Activated CD4-positive, CD25-positive, alpha-beta regulatory T cell treated with anti-CD3 and anti-CD28 coated beads, Interleukin-2, amount 50 U/mL, for 16 hours (primary cell): ENCODE measurements at places on chromosomes 3 and 15.
A peak's percentile ranks its signal among the peaks of the same experiment; 100 is the strongest.

GRCh38 chr3:4996223-4996765, 17.1 kb downstream of the BHLHE40 start:
- DNase-seq: no peak

DNA sequence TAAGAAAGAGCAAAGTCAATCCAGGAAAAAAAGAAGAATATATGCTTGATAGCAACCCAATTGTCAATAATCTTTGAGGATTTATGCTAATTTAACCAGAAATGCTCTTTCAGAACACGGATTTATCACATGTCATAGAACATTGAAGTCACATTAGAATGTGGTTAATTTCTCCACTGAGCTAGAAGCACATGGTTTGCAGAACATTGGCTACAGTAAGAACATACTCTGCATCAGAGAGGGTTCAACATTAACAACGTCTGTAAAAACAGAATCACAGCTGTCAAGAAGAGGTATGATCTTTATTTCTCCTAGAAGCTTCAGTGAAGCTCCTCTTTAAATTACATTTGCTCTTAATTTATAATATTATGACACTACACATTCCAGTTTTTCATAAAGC, 619.7 kb upstream of the AGTR1 start:
- no peak for DNase-seq

DNA sequence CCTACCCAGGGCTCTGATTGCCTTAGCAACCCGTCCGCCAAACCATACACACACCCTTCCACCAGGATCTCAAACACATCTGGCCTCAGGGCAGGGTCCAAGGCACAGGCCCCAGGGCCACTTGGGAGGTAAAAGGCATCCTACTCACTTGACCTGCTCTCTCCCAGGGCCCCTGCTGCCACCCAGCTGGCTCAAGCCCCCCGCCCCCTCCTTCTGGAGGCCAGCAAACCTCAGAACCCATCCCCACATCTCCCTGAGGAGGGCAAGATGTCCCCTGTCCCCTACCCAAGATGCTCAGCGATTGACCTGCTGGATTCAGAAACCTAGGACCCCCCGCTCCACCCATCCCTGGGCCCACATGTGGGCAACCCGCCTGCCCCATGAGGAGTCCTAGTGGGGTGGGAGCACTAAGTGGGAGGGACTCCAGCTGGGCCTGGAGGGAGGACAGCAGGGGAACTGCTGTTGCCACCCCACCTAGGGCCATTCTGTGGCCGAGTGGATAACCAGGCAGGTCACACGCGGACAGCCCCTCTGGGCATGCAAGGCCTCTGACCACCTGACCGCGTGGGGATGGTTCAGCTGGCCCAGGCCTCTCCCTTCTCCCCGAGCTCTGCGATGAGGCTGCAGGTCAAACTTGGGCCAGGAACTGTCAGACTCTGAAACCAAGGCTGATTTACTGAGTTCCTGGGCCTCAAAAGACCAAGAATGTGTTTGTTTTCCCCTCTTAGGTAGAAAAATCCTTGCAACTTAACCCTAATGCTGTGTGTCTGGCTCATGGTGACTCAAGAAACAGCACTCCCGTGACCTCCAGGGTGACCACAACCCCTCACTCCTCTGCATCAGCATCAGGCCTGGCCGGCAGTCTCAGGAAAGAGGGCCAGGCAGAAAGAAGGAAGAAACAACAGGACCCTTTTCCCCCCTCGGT, 4.2 kb downstream of the MFGE8 start:
- DNase-seq: no peak

GRCh38 chr3:31186041-31186440, 291.6 kb upstream of the GADL1 start:
- no peak for DNase-seq

DNA sequence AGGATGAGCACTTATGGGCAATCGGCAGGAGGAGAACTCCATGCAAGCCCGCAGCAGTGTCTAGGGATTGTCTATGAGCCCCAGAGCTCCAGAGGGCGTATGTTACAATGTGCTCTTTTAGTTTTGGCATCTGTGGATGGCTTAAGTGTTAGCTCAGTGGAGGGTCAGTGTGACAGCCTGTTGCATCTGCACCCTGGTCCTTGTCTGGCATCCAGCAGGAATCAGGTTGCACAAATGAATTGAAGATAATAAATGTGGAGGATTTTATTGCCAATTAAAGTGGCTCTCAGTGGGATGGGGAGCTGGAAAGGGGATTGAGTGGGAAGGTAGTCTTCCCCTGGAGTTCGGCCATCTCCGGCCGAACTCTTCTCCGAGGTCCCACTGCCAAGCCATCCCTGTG, 11.8 kb upstream of the PRICKLE2 start:
- no peak for DNase-seq

DNA sequence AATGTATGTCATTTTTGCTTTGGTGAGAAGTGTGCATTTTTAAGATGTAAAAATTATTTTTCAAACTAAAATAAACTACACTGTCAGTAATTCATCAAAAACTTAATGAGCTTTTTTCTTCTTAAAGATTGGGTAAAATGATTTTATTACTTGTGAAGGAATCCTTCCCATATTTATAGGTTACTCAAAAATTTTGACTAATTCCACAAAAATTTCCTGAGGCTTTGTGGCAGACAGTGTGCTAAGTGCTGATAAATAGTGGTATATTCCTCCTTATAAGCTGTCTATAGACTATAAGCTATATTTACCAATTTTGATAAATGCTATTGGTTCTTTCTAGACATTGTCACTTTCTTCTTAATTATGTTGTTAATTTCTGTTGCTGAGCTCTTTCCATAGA, 284.5 kb upstream of the SEMA6D start:
- no peak for DNase-seq

DNA sequence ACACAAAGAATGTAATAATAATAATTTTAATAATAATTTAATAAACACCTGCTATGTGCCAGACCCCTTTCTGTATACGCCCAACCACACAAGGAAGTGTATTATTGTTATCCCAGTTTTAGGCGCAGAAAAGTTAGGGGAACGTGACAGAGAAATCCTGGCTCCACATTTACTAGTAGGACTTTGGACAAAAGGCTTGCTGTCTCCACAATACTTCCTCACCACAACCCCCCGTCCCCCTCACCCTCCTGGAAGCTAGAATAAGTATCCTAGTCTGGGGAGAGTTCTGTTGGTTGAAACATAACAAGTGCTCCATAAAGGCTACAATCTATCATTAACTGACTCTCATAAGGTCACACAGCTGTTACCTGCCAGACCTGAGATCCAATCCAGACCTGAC, 488 bp upstream of the IL17RD start:
- no peak for DNase-seq

DNA sequence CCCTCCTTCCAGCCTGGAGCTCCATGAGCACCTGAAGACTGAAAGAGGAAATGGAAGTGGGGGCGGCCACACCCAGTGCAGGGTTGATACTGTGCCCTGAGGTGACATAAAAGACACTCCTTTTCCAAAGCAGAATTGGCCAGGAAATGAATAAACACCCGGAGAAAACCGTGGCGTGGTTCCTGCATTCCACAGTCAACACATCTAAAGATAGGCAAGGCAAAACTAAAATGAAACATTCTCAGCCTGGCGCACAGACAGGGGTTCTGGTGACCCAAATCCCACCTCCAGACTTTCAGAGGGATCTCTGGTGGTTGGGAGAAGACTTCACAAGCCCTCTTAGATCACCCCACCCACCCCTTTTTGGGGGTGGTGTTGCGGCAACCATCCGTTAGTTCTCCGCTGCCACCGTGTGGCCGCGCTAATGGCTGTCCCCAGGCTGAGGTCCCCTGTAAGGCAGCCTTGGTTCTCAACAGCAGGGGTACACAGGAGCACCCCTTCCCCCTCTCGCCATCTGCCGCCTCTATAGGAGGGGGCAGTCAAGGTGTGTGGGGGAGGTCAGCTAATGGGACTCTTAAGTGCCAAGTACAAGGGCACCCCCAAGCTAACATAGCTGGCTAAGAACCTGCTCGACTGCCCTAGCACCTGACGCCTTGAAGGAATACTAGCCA, 2.5 kb upstream of the MST1R start:
- DNase-seq: peak; percentile 10

DNA sequence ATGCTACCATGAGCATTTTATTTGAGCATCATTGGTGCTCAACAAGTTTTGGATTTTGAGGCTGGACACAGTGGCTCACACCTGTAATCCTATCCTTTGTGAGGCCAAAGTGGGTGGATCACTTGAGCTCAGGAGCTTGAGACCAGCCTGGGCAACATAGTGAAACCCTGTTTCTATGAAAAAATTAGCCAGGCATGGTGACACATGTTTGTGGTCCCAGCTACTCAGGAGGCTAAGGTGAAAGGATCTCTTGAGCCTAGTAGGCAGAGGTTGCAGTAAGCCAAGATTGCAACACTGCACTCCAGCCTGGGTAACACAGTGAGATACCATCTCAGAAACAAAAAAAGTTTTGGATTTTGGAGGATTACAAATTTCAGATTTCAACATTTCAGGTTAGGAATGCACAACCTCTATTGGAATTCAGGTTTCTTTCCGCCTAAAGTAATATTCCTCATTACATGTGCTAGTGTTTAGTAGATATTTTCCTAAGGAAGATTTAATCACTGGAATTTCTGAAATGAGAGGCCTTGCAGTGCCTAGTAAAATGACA, 27.6 kb downstream of the CNOT10 start:
- DNase-seq: no peak

- DNase-seq: no peak
Observed at GRCh38 chr3:77191640-77192039, 151.7 kb downstream of the ROBO2 start.

DNA sequence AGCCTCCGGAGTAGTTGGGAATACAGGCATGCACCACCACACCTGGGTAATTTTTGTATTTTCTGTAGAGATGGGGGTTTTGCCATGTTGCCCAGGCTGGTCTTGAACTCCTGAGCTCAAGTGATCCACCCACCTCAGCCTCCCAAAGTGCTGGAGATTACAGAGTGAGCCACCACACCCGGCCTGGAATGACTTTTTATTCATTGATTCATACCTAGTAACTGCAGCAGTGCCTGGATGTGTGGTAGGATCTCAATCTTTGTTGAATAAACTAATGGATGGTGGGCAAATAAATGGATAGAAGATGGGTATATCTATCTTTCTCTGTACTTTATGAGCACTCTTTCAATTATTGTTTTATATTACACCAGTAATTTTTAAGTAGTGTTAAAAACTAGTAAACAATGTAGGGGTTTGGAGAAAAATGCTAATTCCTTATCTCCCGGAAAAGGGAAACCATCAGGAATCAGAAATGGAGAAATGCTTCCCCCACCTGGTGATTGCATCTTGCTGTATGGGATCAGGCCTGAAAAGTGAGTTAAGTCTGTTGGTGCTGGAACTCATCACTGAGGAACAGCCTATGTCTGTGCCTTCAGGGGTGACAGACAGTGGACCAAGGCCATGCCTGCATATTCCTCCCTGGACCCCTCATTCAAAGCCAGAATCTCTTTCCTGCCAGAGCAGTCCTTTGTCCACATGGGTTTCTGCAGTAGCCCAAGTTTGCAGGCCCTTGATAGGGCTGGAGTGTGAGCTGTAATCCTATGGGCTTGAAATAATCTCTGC, 161.0 kb upstream of the CTDSPL start:
- DNase-seq: no peak

GRCh38 chr15:81360491-81360890, 13.5 kb downstream of the TMC3 start:
- DNase-seq: no peak

GRCh38 chr15:93035953-93036810, 52.8 kb downstream of the RGMA start:
- DNase-seq: no peak

DNA sequence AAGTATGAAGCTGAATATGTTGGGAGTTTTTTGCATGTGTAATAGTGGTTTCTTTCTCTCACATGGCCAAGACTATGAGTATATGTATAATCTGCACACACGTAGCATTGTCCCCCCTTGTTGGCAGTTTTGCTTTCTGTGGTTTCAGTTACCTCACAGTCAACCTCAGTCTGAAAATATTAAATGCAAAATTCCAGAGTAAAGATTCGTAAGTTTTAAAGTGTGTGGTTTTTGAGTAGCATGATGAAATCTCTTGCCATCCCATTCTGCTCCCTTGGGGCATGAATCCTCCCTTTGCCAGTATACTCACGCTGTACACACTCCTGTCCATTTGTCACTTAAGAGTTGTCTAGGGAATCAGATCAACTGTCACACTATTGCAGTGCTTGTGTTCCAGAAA, 742.0 kb upstream of the CCDC54 start:
- DNase-seq: no peak

DNA sequence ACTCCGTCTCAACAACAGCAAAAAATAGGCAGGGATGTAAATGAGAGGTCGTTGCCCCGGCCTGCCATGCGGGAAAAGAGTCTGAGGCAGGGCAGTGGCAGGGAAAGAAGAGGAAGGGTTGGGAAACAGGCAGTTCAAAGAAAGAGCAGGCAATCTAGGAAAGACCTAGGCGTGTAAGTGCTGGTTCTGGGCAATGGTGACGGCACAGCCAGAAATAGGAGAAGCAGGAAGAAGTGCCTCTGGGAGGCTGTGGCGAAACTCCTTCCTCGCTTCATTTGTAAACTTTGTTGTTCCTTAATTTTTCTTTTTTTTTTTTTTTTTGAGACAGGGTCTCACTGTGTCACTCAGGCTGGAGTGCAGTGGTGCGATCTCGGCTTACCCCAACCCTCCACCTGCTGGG, 4.3 kb downstream of the SLC51A start:
- DNase-seq: no peak

- no peak for DNase-seq
Observed at GRCh38 chr3:105316331-105316730, 50.4 kb upstream of the ALCAM start.

DNA sequence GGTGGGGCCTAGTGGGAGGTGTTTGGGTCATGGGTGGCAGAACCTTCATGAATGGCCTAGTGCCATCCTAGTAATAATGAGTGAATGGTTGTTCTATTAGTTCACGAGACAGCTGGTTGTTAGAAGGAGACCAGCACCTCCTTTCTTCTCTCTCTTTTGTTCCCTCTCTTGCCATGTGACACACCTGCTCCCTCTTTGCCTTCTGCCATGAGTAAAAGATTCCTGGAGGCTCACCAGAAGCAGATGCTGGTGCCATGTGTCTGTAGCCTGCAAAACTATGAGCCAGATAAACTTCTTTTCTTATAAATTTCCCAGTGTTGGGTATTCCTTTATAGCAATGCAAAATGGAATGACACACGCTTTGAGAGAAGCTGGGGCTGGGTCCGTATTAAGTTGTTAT, 89.0 kb upstream of the SLC4A7 start:
- no peak for DNase-seq

DNA sequence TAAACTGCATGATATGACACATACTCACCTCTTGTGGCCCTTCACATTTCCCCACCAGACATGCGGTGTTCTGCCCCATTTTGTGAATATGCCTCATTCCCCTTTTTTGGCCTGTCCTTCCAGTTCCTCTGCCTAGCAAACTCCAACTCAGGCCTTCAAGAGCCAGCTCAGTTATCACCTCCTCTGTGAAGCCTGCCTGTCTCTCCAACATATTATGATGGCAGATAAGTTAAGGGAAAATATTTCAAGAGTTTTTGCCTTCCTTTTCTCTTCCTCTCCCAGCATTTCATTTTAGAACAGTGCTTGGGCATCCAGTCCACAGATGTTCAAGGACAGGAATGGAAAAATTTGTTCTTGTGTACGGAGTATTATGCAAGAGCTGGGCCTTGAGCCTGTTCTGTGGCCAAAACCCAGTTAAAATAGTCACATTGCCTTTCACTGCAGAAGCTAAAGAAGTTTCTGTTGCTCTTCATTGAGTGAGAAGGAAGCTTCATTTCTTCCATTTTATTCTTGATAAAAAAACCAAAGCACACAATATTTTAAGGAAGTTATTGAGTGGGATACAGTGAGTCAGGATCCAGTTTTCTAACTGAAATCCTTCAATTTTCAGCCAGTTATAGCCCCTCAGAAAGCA, 192.0 kb downstream of the GHSR start:
- no peak for DNase-seq

GRCh38 chr15:100777821-100778220, 101.8 kb upstream of the ALDH1A3 start:
- DNase-seq: no peak
